Erythroblast (primary cell): ENCODE measurements at places on chromosomes 16 and 17.

DNA sequence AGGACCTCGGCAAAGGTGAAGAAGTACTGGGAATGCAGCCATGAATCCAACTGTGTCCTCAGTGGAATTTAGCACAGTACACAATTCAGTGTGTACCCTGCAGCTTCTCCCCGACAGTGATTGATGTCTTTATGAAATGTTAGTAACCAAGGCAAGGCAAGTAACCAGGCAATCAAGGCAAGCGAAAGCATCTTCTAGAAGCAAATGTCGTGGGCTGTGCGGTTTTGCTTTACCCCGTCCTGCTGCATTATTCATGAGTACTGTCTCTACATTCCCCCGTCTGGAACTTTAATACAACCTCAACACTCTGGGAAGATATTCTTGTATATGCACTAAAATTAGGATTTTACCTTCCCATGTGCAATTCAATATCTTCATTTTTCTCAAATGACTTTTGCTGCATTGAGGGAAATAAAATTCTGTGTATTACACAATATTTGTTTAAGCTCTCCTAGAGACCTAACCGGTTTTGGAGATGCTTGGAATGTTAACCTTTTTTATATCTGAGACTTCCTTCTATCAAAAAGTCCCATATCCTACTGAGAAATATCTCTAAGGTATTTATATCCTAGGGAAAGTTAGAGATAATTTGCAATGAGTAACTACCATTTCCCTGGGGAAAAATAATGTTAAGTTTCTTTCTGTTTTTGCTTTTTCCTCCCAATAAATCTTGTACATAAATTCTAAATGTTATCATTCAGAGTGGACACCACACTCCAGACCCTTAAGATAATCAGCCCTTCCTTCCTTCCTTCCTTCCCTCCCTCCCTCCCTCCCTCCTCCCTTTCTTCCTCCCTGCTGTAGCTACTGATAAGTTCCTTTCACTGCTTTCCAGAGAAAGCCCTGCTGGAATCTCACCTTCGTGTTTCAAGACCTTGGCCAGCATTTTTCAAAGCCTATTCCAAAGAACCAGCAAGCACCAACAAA lies 51.9 kb upstream of the ADORA2B start:
- DNase-seq, result no peak

DNA sequence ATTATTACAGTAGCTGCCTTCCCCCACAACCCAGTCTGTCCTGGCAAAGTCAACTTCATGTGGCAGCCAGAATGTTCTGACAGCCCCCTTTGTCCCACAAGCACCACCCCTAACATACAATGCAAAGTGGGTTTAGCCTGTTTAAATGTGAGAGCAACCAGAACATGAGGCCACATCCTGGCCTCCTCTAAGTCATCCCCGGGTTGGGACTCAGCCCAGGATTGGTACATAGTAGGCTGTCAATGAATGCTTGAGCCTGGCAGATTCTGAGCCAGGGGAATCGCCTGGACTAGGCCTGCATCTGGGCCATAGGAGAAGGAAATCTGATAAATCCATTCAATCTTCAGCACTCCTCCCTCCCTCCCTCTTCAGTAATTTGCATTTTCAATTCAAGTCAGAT lies 4.3 kb upstream of the ITGA3 start:
- no peak for DNase-seq

DNA sequence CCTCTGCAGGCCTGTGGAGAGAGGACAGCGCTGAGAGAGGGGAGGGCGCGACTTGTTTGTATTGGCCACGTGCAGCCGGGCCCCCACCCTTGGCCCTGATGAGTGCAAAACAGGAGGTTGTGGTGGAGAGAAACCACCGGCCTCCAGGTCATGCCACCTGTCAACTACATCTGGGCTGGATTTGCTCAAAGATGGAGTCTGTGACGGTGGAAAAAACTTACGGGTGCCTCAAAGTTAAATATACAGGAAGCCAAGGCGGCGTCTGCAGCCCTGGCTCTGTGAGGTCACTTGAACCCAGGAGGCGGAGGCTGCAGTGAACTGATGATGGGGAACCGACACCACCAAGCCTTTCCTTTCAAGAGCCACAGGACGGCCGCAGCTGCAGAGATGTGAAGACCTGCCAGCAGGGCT lies 15.7 kb downstream of the C16orf74 start:
- no peak for DNase-seq

DNA sequence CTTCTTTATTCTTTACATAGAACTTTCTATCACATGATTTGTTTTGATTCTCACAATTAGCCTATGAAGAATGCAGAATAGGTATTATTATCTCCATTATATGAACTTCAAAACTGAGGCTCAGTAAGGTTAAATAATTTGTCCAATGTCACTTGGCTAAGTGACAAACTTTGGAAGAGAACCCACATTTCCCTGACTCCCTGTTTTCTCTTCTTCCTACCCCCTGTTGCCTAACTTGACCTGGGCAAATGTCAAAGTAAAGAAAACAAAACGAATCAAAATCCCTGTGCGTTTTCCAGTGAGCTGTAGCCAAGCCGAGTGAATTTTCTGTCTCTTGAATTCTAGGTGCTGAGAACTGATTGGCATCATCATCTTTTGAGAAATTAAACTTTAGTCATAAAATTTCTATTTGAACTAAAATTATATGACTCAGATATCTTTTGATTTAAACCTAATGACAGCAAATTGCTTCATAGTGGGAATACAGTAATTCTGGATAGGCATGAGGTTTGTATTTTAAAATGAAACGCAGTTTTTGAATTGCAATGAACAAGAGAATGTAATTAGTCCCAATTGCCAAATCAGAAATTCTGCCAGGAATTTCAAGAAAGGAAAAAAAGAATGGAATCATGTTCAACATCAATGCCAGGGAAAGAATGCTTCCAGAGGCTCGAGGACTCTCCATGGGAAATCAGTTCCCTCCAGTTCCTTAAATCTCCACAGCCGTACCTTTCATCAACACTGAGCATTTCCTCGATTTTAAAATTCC lies 4.6 kb upstream of the NACA2 start:
- no peak for DNase-seq

DNA sequence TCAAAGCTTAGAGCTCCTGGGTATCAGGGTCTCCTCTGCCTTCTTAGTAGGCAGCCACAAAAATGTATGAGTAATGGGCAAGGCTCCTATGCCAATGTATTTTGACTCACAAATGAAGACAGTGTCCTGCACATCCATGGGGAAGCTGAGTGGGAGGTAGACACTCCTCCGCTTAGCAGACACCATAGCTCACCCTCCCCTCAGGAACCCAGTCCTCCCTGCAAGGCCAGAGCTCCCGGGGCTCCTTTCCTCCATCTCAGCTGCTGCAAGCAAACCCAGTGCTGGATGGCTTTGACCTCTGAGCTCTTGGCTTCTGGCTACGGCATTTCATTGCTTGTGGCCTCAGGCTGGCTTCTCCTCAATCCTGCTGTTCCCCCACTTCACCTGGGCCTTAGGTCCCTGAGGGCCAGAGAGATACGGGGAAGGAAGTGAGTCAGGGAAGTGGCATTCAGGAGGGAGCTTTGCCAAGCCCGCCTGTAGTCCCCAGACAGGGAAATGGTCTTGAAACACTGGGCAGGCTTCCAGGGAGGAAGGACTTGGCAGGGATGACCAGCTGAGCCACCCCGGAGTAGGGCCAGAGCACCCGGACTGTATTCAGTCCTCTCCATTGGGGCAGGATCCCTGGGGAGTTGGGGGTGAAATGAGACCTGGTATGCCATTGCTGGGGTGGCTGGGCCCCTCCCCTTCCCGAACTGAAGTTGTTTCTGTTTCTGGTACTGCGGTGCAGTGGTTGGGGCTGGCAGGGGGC lies 4.5 kb downstream of the ABCC3 start:
- DNase-seq, result no peak
